ENCODE measurements at places on chromosomes 11 and 22. TPM values are rescaled to one million over a fixed set of nuclear protein-coding genes. Genes with fewer than 3 reads are reported as not detected.

DNA sequence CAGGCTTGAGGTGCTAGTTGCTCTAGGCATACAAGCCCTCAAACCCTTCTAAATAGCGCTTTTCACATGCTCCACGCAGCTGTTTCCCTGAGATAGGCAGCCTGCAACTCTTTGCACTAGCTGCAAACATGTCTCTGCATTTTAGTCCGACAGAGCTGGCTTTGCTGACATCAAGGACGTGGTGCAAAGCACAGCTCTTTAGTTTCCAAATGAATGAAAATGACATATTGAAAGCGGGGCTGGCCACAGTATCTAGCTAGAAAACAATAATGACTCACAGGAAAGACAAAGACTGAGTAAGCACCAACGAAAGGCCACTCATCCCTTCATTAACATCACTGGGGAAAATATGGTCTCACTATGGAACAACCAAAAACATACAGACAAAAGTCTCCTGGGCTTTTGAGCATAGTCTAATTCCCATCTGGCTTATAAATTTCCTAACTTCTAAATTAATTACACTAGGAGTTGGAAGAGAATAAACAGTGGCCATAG lies 15.3 kb upstream of the ZC3H12C start:
- peak; percentile 90 for ATAC-seq

DNA sequence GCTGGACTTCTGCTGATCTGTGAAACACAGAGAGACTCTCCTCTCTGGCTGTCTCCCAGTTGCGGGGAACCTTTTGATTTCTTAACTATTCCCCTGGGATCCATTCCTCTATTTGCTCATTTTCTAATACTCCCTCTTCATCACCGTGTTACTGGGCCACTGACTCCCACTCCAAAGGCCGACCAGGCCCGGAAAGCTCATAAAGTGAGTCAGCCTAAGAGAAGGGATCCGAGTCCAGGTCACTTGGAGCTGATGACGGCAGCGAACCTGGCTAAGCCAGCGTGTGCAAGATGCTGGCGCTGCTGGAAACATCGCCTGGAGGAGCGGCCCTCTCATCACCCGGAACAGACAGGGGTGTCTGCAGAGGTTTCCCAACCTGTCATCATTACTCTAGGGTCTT lies 112.8 kb downstream of the FBXO7 start:
- ATAC-seq = no peak

- no peak for ATAC-seq
Measured at GRCh38 chr22:30804626-30805025, 110.0 kb downstream of the OSBP2 start.

DNA sequence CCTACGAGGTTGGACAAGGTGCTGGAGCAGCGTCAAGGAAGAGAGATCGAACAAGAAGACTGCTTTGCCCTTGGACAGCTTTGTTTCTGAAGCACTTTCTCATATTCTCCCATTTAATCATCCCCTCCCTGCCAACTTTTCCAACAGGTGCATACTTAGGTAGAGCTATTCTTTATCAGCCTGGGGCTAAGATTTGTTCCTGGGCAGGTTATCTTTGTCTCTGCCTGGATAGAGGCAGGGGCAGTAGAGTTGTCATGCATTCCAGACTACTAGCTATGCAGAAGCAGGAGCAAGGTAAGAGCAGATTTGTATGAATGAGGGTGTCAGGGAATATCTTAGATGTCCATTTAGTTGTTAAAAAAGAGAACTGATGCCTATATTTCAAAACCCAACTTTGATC lies 82.3 kb downstream of the PTPRJ start:
- ATAC-seq = no peak

BACE1 gene
- total RNA-seq = 55.6 TPM

OR5P2 gene
- not detected for total RNA-seq

DNA sequence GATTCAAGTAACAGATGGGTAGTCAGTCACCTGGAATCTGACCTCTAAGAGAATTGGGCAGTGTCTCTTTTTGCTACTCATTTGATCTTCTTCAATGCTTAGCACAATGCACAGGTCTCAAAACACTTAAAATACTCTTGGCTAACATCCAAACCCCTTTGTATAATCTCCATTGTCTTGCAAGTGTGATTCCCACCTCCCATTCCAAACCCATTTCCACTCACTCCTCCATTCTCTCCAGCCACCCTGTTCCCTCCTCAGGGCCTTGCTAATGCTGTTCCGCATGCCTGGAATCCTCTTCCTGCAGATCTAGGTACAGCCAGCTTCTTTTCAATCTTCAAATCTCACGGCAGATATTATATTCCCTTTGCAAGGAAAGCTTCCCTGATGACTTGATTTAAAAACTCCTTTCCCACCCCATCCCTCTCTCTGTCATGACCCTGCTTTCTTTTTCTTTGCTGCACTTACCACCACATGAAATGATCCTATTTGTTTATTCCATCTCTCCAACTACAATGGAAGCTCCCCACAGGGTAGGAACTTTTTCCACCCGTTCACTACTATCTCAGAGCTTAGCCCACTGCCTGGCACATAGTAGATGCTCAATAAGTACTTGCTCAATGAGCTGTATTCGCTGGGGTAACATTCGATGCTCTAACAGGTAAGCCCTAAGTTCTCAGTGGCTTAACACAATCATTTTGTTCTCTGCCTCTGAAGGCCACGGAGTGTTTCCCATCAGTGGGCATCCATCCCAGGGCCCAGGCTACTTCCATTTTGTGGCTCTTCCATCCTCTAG lies 121.7 kb downstream of the MN1 start:
- ATAC-seq = no peak

GRCh38 chr11:13222285-13222684 lies 55.3 kb upstream of the BMAL1 start:
- peak; percentile 71 for ATAC-seq

DNA sequence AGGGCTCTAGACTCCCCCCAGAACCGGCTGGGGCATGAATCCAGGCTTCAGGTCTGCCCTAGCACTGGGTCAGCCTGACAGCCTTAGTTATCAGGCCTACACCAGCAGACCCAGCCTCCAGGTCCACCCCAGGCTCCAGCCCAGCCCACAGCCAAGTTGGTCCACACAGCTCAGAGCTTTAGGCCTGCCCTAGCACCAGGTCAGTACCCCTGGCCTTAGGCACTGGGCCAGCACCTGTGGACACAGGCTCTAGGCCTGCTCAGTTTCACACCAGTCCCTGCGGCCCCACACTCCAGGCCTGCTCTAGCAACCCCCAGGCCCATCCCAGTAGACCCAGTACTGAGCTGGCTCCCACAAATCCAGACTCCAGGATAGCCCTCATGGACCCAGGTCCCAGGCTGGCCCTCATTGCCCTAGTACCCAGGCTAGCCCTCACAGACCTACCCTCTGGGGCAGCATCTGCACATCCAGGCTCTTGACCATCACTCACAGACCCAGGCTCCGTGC lies 52.7 kb downstream of the CLPB start:
- ATAC-seq = no peak

GRCh38 chr11:67276781-67277230 lies 10.5 kb downstream of the GRK2 start:
- ATAC-seq = peak; percentile 51

- no peak for ATAC-seq
Measured at GRCh38 chr11:126973051-126973450, 27.5 kb downstream of the KIRREL3 start.

DNA sequence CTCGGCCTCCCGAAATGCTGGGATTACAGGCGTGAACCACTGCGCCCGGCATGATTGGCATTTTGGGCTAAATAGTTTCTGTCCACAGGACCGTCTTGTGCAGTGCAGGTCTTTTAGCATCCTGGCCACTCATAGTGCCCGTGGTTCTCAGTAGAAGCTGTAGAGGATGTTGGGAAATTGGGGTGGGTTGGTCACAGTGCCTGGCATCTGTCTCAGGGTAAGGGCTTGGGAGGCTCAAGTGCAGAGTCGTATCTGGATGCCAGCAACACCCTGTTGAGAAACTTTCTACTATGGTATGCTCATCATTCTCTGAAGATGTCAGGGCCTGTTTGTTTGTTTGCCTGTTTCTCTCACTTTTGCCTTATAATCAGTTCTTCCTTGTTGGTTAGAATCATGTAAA lies 21.9 kb downstream of the UBE2L3 start:
- ATAC-seq = no peak

GRCh38 chr11:2835751-2836150 lies 49.8 kb downstream of the CDKN1C start:
- no peak for ATAC-seq

VSIG2 gene
- total RNA-seq = 2.0 TPM

GRCh38 chr22:46175631-46176030 lies 25.3 kb downstream of the PPARA start:
- ATAC-seq = no peak

SEPTIN5 gene
- total RNA-seq = 61.8 TPM

ANO3 gene
- 0.23 TPM for total RNA-seq

DNA sequence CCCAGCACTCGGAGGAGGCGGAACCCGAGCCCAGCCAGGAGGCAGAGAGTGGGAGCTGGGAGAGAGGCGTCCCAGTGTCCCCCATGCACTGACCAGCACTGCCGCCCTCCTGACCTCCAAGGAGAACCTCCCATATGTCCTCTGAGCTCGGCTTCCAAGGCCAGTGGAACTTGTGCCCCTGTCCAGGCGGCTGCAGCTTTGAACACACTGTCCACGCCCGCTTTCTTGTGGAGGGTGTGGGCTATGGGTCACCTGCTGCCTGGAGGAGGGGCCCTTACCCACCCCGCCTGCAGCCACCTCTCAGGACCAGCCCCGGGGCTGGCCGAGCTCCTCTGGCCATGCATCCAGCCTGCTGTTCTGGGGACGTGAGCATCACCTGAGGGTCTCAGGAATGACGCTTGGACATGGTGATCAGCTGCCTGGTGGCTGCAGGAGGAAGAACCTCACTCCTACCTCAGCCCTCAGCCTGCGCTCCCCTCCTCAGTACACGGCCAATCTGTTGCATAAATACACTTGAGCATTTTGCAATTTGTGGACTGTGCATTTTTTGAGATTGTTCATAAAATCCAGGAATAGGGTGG lies 22.2 kb upstream of the MUC5B start:
- ATAC-seq = no peak

DNA sequence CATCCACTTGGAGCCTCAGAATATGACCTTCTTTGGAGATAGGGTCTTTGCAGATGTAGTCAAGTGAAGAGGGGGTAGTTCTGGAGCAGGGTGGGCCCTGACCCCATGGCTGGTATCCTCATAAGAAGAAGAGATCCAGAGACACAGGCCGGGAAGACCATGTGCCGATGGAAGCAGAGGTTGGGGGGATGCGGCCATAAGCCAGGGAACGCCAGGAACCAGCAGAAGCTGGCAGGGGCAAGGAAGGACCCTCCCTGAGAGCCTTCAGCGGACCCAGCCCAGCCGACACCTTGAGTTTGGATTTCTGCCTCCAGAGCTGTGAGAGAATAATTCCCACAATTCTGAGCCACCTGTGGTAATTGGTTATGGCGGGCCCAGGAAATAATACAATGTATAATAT lies 26.1 kb upstream of the SMIM38 start:
- no peak for ATAC-seq

- ATAC-seq = no peak
Measured at GRCh38 chr11:67058506-67058905, 1.9 kb downstream of the RHOD start.

SLC22A12 gene
- 0.22 TPM for total RNA-seq

THAP7 gene
- total RNA-seq = 22.2 TPM

- ATAC-seq = no peak
Measured at GRCh38 chr11:71931245-71931602, 2.4 kb downstream of the RNF121 start.

DNA sequence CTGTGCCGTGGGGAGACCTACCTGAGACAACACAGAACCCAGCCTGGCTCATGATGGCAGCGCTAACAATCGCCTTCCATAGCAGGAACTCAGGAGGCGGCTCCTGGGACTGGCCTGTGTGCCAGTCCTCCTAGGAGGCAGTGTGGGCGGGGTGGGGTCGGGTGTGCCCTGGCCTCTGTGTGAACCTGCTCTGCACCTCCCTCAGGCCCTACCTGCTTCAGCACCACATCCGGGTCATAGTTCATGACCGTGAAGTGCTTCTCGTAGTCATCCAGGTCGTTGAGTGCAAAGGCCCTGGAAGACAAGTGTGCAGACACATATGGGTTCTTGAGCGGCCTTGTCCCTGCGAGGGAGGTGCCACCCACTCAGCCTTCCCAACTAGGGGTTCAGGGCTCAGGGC lies 15.3 kb downstream of the TTLL12 start:
- no peak for ATAC-seq

- ATAC-seq = peak; percentile 20
Measured at GRCh38 chr11:46120346-46121300, 631 bp downstream of the PHF21A start.
